GM12878 (cell line): ENCODE measurements at places on chromosomes 4 and X.

DNA sequence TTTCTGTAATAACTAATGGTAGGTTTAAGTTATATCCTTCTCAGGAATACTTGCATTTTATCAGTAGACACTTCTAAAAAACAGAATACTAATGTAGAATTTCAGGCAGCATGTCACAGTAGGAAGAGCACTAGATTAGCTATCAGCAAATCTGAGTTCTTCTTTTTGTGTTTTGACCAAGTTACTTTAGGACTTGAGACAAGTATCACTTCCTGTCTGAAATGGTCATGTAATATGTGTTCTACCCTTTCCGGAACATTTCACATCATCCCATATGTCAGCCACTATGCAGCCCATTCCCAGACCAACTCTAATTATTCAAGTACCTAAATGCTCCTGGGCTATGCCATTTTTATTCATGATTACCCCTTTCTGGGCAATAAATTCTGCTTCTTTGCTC, 401.8 kb upstream of the RPS6KA3 start:
- no peak overlapping the region for H3K4me3 ChIP-seq
- no peaks in the 10 kb centered on the region for H3K4me1 ChIP-seq
- H3K27ac ChIP-seq, result no peak overlapping the region
- no peak for DNase-seq
- H3K36me3 ChIP-seq, result no peaks in the 10 kb centered on the region
- H3K27me3 ChIP-seq, result no peaks in the 10 kb centered on the region

GRCh38 chrX:67784712-67785111, 240.9 kb downstream of the AR start:
- no peak overlapping the region for H3K4me3 ChIP-seq
- no peaks in the 10 kb centered on the region for H3K36me3 ChIP-seq
- no peaks in the 10 kb centered on the region for H3K4me1 ChIP-seq
- DNase-seq, result no peak

DNA sequence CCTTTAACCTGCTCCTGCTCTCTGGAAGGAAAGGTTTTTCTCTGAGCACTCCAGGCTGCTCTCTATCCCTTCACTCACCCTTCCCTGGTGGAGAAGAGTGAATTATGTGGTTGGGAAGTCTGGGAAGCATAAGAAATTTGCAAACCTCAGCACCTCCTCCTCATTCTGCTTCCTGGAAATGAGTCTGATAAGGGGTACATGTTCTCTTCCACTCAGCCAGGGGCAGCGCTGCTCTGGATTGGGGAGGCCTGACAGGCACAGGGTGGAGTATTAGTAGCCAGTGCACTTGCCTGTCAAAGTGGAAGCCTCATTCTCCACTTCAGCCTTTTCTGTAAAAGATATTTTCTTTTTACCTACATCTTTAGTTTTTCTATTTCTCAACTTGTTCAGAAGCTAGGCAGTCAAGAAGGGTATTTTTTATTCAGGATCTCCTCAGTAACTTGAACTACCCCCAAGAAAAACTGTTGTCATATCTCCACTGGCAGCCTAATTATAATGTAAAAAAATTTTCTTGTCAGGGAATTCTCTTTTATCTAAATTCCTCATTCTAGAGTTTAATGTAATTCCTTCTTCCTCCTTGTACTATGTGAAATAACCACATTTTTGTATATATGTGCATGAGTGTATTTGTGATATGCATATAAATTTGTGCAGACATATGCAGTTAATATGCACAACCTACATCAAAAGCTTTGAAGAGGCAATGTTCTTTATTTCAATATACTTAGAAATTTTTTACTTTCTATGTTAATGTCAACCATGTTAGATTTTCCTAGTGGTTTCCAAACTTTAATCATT, 15.3 kb downstream of the ADAMTS3 start:
- DNase-seq, result no peak
- H3K36me3 ChIP-seq, result no peaks in the 10 kb centered on the region
- H3K4me3 ChIP-seq, result no peak overlapping the region
- no peak overlapping the region for H3K27ac ChIP-seq
- H3K27me3 ChIP-seq, result no peaks in the 10 kb centered on the region

DNA sequence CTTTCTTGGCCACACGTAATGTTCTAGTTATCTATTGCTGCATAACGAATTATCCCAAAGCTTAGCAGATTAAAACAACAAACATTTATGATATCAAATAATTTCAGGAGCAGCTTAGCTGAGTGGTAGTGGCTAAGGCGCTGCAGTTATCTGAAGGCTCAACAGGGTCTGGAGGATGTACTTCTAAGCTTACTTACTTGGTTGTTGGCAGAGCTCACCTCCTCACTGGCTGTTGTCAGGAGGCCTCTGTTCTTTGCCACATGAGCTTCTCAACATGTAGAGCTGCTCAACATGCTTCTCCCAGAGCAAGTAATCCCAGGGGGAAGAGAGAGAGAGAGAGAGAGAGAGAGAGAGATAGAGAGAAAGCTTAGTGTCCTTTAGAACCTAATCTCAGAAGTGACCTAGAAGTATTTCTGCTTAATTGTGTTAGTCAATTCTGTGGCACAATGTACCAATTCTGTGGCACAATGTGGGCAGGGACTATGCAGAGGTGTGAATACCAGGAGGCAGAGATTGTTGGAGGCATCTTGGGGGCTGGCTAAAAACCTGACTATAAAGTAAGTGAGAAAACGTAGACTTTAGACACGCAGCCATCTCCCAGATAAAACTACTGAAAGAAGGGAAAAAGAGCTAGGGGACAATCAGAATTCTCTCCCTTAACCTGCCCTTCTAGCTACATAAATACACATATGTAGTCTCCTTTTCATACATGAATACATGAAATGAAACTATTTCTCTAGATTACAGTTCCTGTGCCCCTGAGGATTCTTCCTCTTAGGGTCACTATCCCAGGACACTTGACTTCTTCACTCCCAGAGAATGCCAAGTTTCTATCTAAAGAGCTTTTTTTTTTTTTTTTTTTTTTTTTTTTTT, 40.2 kb downstream of the HOPX start:
- DNase-seq, result no peak
- H3K36me3 ChIP-seq, result no peaks in the 10 kb centered on the region
- no peaks in the 10 kb centered on the region for H3K27me3 ChIP-seq

GRCh38 chr4:73844806-73845205, 8.3 kb upstream of the PF4V1 start:
- H3K27me3 ChIP-seq, result no peaks in the 10 kb centered on the region
- H3K4me3 ChIP-seq, result no peak overlapping the region
- H3K36me3 ChIP-seq, result no peaks in the 10 kb centered on the region
- no peak for DNase-seq
- no peak overlapping the region for H3K27ac ChIP-seq

- DNase-seq, result no peak
- H3K4me3 ChIP-seq, result no peak overlapping the region
- no peaks in the 10 kb centered on the region for H3K27me3 ChIP-seq
These were observed 200.6 kb downstream of the RAPGEF2 start for GRCh38 chr4:159303435-159303834.

GRCh38 chrX:2894885-2895292, 34.2 kb downstream of the ARSD start:
- no peak overlapping the region for H3K27ac ChIP-seq
- DNase-seq, result no peak
- H3K27me3 ChIP-seq, result no peaks in the 10 kb centered on the region
- H3K4me1 ChIP-seq, result no peaks in the 10 kb centered on the region
- H3K4me3 ChIP-seq, result no peak overlapping the region

DNA sequence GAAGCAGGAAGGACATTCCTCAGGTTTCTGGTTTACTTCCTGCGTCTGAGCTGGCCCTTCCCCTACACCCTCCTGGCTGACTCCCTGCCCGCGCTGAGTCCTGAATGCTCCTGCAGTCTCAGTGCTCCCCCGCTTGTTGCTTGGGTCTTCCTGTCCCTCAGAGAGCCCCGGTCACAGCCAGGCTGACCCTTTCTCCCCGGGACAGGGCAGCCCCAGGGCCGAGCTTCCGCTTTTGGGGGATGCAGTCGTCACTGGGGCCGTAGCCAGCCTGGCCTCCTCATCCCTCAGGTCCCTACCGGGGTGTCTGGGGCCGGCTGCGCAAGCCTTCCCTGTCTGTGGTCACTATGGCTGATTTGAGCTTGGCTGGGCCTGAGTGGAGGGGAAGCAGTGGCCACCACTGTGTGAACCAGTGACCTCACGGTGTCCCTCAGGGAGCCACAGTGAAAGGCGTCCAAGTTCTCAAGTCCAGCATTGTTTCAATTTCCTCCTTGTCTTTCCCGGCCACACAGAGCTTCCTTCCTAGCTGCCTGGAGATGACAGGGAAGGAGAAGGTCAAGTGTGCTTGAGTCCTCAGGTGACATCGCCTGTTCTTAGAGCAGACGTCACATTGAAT, 34.1 kb upstream of the ASMTL start:
- H3K4me3 ChIP-seq, result no peak overlapping the region
- no peak for DNase-seq
- H3K27me3 ChIP-seq, result no peaks in the 10 kb centered on the region
- H3K27ac ChIP-seq, result no peak overlapping the region

DNA sequence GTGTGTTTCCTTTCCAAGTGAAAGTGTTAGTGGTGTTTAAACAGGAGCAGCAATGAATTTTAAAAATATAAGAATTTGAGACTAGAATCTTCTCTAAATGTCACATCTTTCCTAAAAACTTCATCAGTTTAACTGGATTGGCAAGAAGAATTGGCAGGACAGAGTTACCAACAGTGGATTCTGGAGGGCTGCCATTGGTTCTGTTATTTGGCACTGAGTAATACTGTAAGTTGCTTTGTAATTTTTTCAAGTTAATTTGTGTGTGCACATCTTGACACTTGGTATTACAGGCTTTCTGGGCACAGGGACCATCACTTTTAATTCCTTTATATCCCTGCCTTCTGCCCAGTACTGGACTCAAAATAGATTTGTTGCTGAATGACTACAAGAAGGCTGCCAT, 4.5 kb upstream of the GPRIN3 start:
- no peaks in the 10 kb centered on the region for H3K4me1 ChIP-seq
- H3K36me3 ChIP-seq, result no peaks in the 10 kb centered on the region
- peaks cover 8% of the 10 kb centered on the region for H3K27me3 ChIP-seq

DNA sequence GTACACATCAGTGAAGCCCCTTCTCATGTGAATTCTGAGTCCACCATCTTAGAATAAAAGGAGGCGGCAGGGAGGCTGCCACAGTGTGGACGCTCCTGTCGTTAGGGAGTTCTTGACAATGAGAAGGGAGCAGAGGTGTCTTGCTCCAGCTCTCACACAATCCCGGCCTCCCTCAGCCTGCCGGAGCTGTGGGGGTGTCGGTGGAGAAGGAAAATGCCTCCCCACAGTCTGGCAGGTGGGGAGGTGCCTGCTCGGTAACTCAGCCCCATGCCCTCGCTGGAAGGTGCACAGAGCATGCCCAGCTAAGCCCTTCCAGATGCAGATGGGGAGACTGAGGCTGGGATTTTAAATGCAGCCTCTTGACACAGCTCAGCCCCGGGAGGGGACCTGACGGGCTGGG, 20.0 kb upstream of the SH3TC1 start:
- H3K4me3 ChIP-seq, result no peak overlapping the region
- DNase-seq, result no peak
- H3K27ac ChIP-seq, result no peak overlapping the region
- peaks cover 8% of the 10 kb centered on the region for H3K4me1 ChIP-seq

- no peaks in the 10 kb centered on the region for H3K27me3 ChIP-seq
- H3K4me3 ChIP-seq, result no peak overlapping the region
- H3K4me1 ChIP-seq, result no peaks in the 10 kb centered on the region
- H3K27ac ChIP-seq, result no peak overlapping the region
- H3K36me3 ChIP-seq, result no peaks in the 10 kb centered on the region
These were observed 365.9 kb downstream of the INPP4B start for GRCh38 chr4:142480244-142480643.

DNA sequence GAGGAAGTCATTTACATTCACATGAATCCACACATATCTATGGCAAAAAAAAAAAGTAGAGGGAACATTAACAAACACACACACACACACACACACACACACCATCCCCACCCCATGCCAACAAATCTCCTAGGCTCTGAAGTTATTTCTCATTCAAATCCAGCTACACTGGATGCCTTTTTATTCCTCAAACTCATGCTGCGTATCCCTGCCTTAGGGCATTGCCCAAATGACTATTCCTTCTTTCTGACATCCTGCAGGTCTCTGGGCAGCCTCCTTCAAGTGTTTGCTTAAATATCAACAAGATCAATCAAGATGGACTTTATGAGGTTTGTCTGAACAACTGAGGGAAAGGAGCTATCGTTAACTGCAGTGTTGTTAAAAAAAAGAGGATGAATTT, 106.5 kb upstream of the FAM9A start:
- H3K27me3 ChIP-seq, result no peaks in the 10 kb centered on the region
- H3K4me1 ChIP-seq, result no peaks in the 10 kb centered on the region
- no peak for DNase-seq
- no peak overlapping the region for H3K27ac ChIP-seq
- no peaks in the 10 kb centered on the region for H3K36me3 ChIP-seq
- no peak overlapping the region for H3K4me3 ChIP-seq

GRCh38 chrX:68934421-68934820, 105.6 kb downstream of the EFNB1 start:
- DNase-seq, result no peak
- H3K27ac ChIP-seq, result no peak overlapping the region
- H3K4me3 ChIP-seq, result no peak overlapping the region
- H3K4me1 ChIP-seq, result no peaks in the 10 kb centered on the region
- H3K36me3 ChIP-seq, result no peaks in the 10 kb centered on the region

GRCh38 chr4:81227968-81228367, 12.9 kb upstream of the PRKG2 start:
- H3K4me1 ChIP-seq, result no peaks in the 10 kb centered on the region
- no peaks in the 10 kb centered on the region for H3K36me3 ChIP-seq
- DNase-seq, result no peak
- H3K27me3 ChIP-seq, result no peaks in the 10 kb centered on the region
- H3K27ac ChIP-seq, result no peak overlapping the region

- H3K36me3 ChIP-seq, result no peaks in the 10 kb centered on the region
- no peaks in the 10 kb centered on the region for H3K27me3 ChIP-seq
- DNase-seq, result no peak
- H3K4me1 ChIP-seq, result no peaks in the 10 kb centered on the region
- no peak overlapping the region for H3K27ac ChIP-seq
These were observed 1208.3 kb downstream of the ADGRL3 start for GRCh38 chr4:62408454-62408853.

DNA sequence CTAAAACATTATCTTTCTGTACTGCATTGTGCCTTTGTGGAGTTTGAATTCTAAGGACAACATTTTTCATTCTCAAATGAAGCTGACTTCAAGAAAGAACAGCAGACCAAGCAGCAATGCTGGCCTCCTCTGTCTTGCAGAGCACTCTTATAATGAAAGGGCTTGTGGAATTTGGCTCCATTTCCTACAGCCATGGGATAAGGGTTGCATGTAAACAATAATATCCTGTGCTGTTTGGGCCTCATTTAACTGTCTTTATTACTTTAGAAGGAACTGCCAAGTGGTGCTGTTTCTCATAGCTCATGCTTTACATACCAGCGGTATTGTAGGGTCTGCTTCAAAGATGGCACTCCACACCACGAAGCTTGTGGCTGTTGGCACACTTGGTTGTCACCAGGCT, 111.4 kb upstream of the EOLA2 start:
- no peak overlapping the region for H3K4me3 ChIP-seq
- no peak for DNase-seq
- H3K27ac ChIP-seq, result no peak overlapping the region
- no peaks in the 10 kb centered on the region for H3K36me3 ChIP-seq
- H3K4me1 ChIP-seq, result no peaks in the 10 kb centered on the region

- no peak overlapping the region for H3K27ac ChIP-seq
- H3K4me3 ChIP-seq, result no peak overlapping the region
- H3K27me3 ChIP-seq, result no peaks in the 10 kb centered on the region
- H3K36me3 ChIP-seq, result no peaks in the 10 kb centered on the region
- no peaks in the 10 kb centered on the region for H3K4me1 ChIP-seq
- no peak for DNase-seq
These were observed 109.4 kb downstream of the KLHL4 start for GRCh38 chrX:87626996-87627395.
